ENCODE measurements at places on chromosomes 3 and 15. TPM values are rescaled to one million over a fixed set of nuclear protein-coding genes. Genes with fewer than 3 reads are reported as not detected.

DNA sequence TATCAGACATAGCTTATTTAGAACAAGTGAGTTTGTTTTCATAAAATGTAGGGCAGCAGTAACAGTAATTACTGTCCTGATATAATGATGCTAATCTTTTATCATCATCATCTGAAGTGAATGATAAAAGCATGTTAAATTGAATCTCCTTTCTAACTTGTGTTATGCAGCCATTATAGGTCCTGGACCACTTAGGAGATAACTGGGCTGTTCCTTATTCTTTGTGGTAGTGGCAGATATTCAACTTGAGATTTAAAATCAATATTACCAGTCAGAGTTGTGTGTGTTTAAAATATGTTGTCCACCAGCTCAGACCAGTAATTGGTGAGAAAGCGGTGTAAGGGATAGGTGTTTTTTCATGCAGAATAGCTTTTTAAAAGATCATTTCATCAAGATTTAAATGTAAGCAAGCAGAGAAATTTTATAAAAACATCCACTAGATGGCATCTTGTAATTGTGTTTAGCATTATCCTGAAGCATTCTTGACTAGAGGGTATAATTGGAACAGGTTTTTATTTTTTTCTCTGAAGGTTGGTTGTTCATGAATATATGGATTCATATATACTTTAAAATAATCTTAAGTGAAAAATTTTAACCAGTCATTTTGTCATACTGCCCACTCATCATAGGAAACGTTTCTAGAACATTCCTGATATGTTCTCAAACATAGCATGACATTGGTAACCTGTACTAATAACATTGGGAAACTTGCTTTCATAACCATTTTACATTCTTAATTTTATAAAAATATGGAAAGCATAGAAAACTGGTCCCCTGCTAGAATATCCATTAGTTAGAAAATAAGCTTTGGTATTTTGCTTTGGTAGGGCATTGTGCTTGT, 153.9 kb downstream of the BBX start:
- H3K36me3 ChIP-seq, result peaks cover 3% of the 10 kb centered on the region
- H3K27ac ChIP-seq, result no peak overlapping the region
- no peaks in the 10 kb centered on the region for H3K27me3 ChIP-seq
- no peaks in the 10 kb centered on the region for H3K4me1 ChIP-seq
- no peak for DNase-seq

DNA sequence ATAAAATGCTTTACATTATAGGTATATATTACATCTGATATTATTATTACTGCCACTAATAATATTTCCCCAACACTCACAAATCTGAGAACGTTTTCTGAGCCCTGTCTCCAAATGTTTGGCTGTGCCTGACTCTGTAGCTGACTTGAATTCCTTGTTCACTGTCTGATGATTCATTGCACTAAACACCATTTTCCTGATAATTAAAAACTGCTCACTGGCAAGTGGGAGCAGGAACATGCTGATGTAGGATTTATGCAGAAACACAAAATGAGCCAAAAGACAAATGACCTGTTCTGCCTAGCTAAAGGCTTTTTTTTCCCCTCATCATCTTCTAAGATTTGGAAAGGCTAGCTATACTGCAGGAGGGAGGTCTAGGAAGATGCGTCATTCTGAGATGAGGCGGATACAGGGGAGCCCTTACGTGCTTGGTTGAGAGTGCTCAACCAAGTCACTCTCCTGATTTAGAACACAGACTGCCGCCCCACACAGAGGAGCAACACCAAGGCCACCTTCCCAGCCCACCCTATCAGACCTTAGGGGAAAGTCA, 380.7 kb downstream of the EPHB1 start:
- DNase-seq, result no peak
- H3K4me1 ChIP-seq, result no peaks in the 10 kb centered on the region
- H3K4me3 ChIP-seq, result no peak overlapping the region
- H3K27me3 ChIP-seq, result no peaks in the 10 kb centered on the region
- H3K36me3 ChIP-seq, result no peaks in the 10 kb centered on the region
- H3K27ac ChIP-seq, result no peak overlapping the region

- DNase-seq, result no peak
- no peaks in the 10 kb centered on the region for H3K27me3 ChIP-seq
- H3K4me1 ChIP-seq, result no peaks in the 10 kb centered on the region
- no peak overlapping the region for H3K27ac ChIP-seq
These were observed 198.9 kb downstream of the AGBL1 start for GRCh38 chr15:86278586-86278985.

- no peak overlapping the region for H3K27ac ChIP-seq
- H3K4me3 ChIP-seq, result no peak overlapping the region
- H3K27me3 ChIP-seq, result no peaks in the 10 kb centered on the region
- H3K4me1 ChIP-seq, result no peaks in the 10 kb centered on the region
- DNase-seq, result no peak
These were observed 166.5 kb upstream of the CTDSPL start for GRCh38 chr3:37695138-37695537.

- H3K4me1 ChIP-seq, result peaks cover 29% of the 10 kb centered on the region
- H3K4me3 ChIP-seq, result no peak overlapping the region
These were observed 2.9 kb downstream of the TPM1 start for GRCh38 chr15:63045465-63045840.

MKRN2OS gene
- not detected for total RNA-seq

GOLIM4 gene
- 17.9 TPM for total RNA-seq

LARP6 gene
- not detected for total RNA-seq

EDC3 gene
- 32.6 TPM for total RNA-seq

Measured in natural killer cell (primary cell).